Stimulated activated CD4-positive, alpha-beta T cell treated with anti-CD3 and anti-CD28 coated beads, Interleukin-1b, Interleukin-23, amount 100 ng/mL, for 48 hours (primary cell): ENCODE measurements at places on chromosomes 11 and 22.

DNA sequence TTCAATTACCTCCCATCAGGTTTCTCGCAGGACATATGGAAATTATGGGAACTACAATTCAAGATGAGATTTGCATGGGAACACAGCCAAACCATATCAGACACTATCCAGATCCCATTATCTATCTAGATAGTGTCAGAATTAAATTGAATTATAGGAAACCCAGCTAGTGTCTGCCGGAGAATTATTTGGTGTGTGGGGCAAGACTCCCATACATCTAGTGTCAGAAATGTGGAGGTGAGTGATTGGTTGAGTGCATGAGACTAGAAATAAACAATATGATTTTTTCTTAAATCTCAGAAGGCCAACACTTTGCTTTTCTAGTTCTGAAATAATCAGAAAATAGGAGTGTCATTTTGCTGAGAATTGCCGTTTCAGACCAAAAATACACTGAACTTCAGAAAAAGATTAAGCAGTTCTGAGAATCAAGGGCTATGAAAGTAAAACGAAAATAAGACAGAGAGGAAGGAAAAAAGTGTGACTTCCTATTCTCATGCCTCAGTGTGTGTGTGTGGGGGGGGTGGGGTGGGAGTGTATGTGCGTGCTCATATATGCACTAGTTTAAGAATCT, 21.3 kb downstream of the CASP12 start:
- no peak for DNase-seq

DNA sequence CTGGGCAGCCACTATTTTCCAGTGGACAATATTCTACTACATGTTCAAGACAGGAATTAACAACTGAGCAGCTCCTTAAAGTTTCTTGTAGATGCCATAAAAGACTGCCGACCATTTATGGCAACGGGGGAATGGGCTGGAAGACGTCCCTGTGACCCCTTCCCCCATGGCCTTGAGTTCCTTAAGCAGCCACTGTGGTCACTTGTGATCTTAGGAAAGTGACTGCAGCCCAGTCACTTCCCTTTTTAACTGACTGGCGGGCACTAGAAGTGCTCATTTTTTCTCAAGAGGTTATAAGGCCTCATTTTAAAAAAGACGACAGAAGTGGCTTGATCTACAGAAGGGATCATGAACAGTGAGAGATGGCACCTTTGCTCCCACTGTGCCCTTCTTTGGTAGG, 153.2 kb upstream of the NARS2 start:
- DNase-seq = no peak

- no peak for DNase-seq
These were observed 203.5 kb upstream of the E2F8 start for GRCh38 chr11:19444231-19444630.

- no peak for DNase-seq
These were observed 77.9 kb downstream of the SCN3B start for GRCh38 chr11:123576501-123576900.

- no peak for DNase-seq
These were observed 22.9 kb downstream of the RPL3 start for GRCh38 chr22:39296535-39296934.

DNA sequence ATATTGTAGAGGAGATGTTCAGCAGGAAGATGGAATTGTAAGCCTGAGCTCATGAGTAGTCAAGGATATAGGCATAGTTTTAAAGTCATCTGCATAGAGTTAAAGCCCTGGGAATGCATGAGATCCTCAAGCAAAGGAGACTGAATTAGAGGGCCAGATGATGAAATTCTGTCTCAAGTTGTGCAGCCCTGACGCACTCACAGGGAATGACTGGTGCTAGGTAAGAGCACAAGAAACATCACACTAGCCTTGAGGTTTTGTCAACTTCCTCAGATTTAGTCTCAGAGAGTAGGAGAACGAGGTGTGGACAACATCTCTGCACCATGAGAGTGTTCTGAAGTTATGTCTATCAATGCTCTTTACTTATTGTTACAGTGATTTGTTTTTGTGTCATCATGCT, 5.8 kb downstream of the RAB38 start:
- DNase-seq = no peak

DNA sequence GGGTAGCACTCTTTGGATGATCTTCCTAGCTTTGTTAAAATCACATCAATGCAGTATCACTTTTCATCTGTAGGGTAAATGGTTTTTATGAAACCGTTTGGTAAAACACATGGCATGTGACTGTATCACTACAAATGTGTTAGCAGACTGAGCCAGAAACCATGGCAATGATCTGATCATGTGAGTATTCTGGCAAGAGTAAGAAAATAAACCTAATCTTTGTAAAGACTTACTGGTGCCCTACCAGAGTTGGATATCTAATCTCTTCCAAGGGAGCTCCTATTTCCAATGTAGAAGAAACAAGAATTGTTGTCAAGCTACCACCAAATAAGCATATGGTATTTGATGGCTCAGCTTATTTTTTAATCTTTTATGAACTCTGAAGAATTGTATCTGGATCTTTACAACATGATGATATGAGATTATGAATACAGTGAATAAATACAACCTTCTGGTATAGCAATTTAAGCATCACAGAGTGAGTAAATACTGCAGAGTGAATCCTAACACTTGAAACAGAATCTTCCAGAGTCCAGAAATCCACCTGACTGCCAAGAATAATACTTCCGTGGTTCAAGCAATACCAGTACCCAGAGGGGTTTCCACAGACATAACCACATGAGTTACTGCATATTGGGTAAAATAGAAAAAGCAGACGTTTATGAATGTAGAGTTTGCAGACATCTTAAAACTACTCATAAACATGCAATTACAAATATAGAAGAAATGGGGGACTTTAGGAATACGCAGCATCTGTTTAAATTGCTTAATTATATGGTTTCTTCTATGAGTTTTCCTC, 238.8 kb downstream of the TTC28 start:
- no peak for DNase-seq

- DNase-seq = no peak
These were observed 9.5 kb downstream of the BCL9L start for GRCh38 chr11:118915941-118916841.

DNA sequence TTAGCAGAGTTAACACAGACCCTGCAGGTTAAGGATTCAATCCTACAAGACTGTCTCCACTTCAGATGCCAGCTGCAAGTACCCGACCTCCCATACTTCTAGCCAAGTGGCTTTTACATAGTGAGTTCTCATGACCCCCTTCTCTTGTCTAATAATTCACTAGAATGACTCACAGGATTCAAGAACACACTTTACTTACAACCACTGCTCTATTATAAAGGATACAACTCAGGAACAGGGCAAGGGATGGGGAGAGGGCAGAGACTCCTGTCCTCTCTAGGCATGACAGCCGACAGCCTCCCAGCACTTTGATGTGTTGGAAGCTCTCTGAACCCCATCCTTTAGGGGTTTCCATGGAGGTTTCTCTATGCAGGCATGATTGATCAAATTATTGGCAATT, 60.0 kb downstream of the MYO18B start:
- no peak for DNase-seq

DNA sequence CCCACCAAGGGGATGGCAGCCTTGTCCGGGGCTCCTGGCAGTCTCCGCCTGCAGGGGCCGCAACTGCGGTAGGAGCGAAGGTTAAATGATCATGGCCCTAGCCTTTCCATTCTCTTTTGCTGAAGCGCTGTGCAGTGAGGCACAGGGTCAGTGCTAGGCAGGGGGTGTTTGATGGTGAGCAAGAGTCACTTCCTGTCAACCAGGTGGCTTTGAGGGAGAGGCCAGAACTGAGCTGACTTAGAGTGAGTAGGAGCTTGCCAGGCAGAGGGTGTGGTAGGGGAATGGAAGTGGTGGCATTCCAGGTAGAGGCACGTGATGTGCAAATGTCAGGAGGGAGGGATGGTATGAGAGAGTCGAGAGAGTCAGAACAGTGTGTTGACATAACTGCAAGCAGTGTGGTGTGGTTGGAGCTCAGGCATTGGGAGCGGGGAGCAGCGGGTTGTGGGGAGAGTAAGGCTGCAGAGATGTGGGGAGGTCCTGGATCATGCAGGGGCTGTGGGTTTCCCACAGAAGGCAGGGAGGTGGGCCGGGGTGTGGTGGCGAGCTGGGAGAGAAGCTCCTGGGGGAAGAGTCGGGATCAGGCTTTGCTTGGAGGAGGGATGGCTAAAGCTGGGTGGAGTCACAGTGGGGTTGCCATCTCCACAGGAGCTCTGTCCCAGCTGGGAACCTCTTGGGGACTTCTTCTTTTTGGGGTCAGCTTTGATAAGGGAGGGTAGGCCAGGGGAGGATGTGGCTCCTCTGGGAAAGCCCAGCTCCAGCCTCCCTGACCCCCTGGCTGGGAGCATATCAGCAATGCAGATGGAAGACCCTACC, 33.3 kb downstream of the AMPD3 start:
- no peak for DNase-seq

- no peak for DNase-seq
These were observed 638 bp downstream of the PARVA start for GRCh38 chr11:12377824-12378593.

- DNase-seq = no peak
These were observed 20.2 kb downstream of the BPIFC start for GRCh38 chr22:32444068-32444467.

- no peak for DNase-seq
These were observed 123.7 kb upstream of the CCDC90B start for GRCh38 chr11:83409891-83410290.

GRCh38 chr22:46180370-46181137, 30.2 kb downstream of the PPARA start:
- DNase-seq = no peak

DNA sequence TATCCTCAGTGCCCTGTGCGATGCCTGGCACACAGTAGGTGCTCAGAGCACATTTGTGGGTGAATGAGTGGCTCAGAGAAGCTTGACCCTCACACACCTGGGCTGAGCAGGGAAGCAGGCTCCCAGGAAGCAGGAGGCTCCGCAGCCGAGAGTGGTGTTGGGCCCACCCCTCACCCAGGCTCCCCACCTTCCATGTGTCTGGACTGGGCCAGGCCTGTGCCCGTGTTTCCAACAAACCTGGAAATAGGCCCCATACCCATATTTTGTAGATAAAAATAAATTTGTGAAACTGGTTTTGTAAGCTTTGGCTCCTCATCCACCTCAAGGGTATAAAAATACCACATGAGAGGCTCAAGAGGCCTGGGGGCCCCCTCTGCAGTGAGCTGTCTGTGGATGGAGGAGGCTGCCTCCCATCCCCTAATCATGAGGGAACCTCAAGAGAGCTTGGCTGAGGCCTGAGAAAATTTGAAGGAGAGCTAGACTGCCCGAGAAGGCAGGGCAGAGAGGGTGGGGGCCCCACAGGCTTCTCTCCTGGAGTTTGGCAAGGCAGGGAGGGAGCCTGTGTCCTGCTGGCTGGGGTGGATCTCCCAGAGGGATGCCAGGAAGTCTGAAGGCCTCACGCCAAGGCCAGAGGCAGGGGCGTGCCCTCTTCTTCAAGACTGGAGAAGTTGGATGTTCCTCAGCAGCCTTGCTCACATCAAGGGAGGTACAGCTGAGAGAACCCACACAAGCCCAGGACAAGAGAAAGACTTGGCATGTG, 147.0 kb upstream of the NECTIN1 start:
- no peak for DNase-seq

DNA sequence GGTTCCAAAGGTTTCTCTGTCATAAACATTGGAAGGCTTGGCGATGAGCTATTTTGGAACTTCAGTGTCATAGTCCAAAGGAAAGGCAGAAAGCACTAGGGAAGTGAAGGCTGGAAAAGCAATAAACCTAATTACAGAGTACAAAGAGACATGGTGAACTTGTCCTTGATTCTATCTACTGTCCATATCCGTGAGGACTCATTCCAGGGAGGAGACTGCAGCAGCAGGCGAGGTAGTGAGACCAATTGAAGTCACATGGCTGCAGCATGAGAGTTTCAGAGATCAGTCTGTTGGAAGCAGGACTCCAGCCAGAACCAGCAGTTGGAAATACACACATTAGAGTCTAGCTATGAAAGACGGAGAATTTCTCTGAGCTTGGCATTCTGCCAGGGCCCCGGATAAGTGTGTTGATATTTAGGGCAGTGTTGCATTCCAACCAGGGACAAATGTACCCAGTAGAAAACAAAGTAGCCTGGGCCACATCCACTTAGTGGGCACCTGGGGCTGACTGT, 54.1 kb upstream of the ARHGAP42 start:
- no peak for DNase-seq

DNA sequence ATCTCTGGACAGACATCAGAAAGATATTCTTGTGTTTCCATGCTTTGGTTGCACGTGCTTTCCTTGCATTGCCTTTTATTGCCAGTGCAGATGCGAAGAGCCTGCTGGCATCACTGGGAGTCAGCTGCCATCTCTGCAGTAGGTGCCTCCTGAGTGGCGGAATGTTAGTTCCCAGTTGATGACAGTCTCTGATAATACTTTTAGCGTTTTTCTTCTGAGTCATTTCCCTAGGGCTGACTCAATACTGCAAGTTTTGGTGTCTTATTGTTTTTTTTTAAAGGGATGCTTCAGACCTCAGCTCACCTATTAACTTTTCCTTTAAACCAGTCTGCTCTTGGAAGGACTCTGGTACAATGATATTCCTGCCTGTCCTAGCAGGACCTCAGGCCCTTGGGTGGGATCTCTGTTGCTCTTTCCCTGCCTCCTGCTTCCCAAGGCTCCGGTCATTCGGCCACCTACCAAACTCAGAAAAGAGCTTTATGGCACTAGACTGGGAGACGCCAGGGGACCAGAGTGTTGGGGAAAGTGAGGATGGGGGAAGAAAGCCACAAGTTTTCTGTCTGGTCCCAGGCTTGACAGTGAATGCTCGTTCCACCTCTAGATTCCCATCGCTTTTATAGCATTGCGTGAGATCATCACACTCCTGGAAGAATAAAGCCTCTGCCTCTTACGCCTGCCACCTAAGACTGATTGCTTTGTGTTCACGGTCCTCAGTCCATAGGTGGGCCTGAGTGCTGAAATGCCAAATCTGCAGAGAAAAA, 308.7 kb downstream of the DDX10 start:
- no peak for DNase-seq

- no peak for DNase-seq
These were observed 21.4 kb upstream of the TUB start for GRCh38 chr11:8059571-8060011.

DNA sequence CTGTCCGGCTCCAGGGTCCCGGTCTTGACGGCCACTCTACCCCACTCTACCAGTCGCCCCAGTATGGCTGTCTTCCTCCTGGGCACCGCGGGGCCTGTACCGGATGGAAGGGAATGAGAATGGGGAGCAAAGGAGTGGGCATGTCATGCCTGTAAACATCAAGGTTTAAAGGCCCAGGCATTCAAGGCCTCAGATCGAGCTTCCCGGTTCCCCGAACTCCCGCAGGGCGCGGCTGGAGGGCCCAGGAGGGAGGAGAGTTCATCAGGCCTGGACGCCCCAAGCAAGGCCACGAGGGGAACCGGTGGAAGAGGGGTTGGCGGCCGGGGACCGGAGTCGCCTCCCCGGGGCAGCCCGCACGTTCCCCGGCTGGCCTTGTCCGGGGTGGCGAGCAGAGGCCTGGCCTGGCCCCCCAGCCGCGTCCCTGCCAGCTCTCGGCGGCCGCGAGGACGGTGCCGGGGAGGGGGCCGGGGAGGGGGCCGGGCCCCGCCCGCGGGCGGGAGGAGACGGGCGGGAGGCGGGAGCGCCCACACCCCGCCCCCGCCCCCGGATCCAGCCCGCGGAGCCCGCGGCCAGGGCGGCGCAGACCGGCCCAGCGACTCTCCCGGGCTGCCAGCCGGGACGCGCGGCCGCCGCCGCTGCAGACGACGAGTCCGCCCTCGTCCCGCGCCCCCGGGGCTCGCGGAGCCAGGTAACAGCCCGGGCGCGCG, at the start of gene CDC42EP1:
TSS of gene CDC42EP1 (plus strand) at position 580 of the 707 bp plus-strand sequence. CDS start 5,870 bp downstream, outside the sequence.
- no peak for DNase-seq

GRCh38 chr11:125356797-125357196, 139.3 kb downstream of the FEZ1 start:
- no peak for DNase-seq
